T-helper 2 cell treated with Interferon-gamma antibody and Interleukin-4, amounts not matched to agents 5 μg/mL and 100 μg/mL, for 36 hours (primary cell): ENCODE measurements at places on chromosomes 3 and 15.

DNA sequence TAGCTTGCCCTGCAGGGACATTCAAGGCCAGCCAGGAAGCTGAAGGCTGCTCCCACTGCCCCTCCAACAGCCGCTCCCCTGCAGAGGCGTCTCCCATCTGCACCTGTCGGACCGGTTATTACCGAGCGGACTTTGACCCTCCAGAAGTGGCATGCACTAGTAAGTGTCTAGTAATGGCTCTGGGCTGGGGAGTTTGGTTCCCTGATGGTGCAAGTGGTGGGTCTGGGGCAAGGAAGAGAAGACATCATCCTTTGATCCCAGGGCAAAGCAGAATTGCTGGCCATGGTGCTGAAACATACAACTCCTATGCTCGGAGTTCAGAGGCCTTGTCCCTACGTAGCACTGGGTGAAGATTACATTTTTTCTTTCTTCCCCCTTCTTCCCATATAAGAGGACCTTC lies 311.4 kb downstream of the EPHB1 start:
- no peak for DNase-seq

- DNase-seq, result peak; percentile 47
These were observed 683 bp downstream of the UBE2Q2 start for GRCh38 chr15:75843678-75844581.

GRCh38 chr15:31400222-31400927 lies 73.7 kb downstream of the KLF13 start:
- DNase-seq, result no peak

DNA sequence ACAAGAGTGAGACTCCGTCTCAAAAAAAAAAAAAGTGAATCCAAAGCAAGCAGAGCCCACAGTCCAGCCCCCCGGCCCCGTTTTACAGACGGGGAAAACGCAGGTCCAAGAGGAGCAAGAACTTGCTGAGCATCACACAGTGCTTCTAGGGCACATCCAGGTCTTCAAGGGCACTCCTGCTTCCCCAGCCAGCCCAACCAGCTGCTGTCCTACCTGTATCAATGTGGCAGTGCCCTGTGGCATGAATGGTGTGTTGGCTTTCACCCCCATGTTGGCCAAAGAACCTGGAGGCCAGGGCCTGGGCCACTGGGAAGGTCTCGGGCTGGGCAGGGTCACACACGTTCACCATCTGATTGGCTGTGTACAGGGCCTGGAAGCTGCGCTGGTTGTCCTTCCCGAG lies 4.6 kb downstream of the MAN2C1 start:
- DNase-seq, result no peak

GRCh38 chr15:43150191-43150929 lies 17.0 kb downstream of the TMEM62 start:
- DNase-seq, result no peak

DNA sequence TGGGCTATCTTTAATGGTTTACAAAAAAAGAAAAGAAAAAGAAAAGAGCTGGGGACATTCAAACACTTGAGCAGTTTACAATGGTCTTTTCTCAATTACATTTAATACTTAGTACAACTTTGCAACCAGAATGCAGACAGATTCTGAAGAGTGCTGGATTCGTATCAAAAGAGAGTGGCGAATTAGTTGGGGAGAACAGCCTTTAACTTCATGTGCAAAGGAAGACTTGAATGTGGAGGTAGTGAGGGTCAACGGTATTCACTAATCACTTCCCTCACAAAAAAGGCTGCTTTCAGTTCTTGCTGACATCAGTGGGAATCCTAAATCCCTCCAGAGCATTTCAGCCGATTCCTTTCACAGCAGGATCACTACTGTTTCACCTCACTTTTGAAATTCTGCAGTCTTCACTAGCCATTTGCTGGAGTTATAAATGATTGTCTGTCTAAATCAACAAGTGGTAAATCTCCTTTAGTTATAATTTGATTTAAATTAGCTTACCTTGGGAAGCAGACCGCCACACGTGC lies 323.0 kb upstream of the SEMA6D start:
- DNase-seq, result no peak

- no peak for DNase-seq
These were observed 274.5 kb downstream of the NEK10 start for GRCh38 chr3:27094721-27095120.

- DNase-seq, result no peak
These were observed 14.0 kb upstream of the CYP11A1 start for GRCh38 chr15:74381481-74381880.

- DNase-seq, result no peak
These were observed 37.6 kb downstream of the CORO2B start for GRCh38 chr15:68616397-68616796.

DNA sequence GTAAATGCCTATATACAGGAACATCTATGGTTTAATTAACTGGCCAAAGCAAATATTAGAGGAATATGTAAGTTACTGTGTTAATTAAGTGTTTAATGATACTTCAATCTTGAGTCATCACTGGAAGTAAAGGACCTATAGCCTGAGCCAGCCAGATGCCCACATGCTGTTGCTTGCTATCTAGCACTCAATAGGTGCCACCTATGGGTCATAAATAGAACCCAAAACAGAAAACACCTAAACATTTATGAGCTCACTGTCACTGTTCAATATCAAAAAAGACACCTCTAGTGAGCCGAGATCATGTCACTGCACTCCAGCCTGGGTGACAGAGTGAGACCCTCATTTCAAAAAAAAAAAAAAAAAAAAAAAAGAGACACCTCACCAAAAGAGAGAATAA lies 48.4 kb upstream of the IP6K2 start:
- DNase-seq, result no peak

DNA sequence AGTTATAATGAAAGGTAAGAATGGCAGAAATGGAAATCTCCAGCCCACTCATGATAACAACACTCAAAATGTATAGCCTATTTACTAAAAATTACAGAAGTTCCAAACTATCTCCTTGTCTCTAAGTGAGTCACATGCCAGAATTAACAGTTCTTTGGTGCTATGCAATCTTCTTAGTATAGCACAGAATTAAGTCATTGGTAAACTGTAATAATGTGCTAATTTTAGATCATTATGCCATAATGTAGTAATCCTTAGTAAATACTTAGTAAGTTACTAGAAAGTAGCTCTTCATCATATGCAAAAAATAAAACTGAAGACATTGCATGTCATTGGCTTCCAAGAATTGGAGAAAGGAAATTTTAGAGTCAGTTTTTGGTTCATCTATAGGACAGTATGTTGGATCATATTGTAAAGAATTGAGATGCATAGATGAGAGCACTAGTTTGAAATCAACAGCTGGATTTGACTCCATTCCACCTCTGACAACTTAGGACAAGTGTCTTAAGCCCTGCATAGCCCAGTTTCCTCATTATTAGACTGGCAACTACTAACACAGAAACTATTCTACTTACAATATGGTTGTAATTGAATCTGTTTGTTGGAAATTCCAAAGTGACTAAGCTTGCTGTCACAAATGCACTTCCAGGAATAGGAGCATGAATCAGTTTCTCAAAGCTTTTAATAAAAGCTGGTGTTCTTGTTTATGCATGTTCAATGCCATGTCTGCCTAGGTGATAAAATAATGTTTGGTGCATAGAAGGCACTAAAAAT lies 40.1 kb upstream of the CD47 start:
- DNase-seq, result no peak
